Dorsolateral prefrontal cortex (tissue), 122 donors: ENCODE measurements at places on chromosomes 16 and 17.

DNA sequence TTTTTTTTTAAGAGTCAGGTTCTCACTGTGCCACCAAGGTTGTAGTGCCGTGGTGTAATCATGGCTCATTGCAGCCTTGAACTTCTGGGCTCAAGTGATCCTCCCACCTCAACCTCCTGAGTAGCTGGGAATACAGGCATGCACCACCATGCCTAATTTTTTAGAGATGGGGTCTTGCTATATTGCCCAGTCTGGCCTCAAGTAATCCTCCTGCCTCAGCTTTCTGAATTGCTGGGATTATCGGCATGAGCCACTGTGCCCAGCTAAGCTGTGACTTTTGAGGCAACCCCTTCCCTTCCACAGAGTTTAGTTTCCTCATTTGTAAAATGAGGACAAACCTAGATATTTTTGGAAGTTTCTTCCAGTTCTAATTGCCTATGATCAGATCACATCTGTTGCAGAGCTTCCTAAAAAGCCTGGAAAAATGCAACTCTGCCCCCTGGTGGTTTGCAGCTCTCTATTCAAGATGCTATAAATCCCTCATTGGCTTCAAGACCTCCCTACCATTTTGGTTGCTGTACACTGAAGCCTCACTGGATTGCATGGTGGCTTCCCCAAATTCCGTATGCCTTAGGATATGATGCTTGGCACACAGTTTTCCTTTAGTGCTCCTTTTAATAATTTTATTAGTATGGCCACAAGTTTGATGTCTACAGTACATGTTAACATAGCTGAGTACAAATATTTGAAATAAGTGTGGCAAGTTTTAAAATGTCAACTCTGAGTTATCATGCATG, 19.3 kb downstream of the GDE1 start:
- DNase-seq, result peak; percentile 43

DNA sequence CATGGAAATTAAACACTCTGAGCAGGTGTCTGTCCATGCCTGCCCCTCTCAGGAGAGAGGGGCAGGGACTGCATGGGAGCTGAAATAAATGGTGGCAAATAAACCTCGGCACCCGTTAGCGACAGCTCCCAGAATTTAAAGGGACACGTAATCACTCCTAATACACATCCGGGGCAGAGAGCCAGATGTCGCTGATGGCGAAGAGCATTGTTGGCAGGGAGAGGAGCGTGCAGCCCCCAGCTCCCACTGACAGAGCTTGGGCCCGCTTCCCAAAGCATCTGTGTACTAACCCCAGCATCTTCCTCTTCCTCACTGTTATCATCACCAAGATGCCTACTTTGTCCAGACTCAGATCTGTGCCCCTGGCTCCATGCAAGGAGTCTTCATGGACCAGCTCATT, 85.8 kb downstream of the IRX5 start:
- DNase-seq, result no peak

GRCh38 chr16:81560979-81561657, 116.5 kb downstream of the CMIP start:
- no peak for DNase-seq

DNA sequence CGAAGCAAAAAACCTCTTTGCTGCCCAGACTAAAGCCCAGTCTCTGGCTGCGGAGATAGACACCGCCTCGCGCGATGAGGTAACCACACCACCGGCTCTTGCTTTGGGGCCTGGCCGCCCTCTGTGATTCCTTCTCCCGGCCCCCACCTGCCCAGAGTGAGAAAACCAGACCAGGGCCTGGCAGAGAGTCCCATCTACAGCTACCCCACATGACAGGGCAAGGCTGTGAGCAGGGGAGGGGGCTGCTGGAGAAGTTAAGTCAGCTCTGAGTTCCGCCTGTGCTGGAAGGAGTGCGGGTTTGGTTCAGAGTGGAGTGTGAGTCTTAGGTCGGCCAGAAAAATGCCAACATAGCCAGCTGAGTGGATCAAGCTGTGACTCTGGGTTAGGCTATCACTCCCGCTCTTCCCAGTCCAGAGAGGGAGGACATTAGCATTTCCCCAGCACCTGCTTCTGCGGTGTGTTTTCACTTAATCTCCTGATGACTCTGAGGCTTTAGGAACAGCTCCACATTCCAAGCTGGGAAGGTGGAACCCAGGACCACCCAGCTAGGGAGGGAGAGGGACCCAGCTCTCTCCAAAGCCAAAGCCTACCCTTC, 139.0 kb downstream of the RAB11FIP4 start:
- DNase-seq, result no peak

DNA sequence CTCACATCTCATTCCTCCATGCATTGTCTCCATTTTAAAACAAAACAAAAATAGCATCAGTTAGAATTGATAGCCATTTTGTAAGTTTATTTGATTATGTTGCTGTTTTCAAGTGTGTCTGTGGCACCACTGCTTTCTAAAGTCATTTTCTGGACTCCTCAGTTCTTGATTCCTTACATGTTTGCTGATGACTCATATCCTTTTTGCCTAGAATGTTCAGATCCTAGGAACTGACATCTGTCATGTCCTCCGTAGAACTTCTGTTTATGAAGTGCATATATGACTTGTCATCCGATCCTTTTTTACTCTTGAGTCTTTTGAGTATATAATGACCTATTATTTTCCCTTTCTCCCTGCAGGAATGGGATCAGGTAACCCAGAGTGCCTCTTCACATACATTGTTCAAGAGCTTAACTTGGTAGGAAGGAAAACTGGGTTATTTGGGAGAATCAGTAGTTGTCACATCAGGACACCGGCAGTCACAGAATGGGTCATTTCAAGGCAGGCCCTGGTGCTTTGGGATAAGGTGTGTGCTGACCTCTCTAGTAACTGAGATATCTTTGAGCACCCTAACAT, 69.2 kb downstream of the MAP2K4 start:
- DNase-seq, result no peak

- no peak for DNase-seq
These were observed 7.5 kb upstream of the NFATC2IP start for GRCh38 chr16:28943281-28943680.

DNA sequence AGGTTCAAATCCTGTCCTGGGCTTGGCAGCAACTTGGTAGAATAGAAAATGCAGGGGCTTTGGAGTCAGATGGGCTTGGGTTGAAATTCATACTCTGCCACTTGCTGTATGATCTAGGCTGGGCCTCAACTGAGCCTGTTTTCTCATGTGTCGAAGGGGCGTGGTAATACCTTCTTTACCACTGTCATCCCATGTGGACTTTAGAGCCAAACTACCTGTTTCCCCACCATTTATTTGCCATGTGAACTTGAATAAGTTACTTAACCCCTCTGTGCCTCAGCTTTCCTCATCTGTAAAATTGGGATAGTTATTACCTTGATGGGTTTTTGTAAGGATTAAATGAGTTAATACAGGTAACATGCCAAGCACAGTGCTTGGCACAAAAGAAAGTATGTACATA, 106.0 kb downstream of the COPRS start:
- no peak for DNase-seq

GRCh38 chr17:36705874-36706731, 104.7 kb downstream of the MRM1 start:
- no peak for DNase-seq

GRCh38 chr16:5633845-5634440, 536.3 kb upstream of the EEF2KMT start:
- DNase-seq, result no peak

GRCh38 chr16:8967132-8967821, 3.6 kb upstream of the USP7 start:
- no peak for DNase-seq

DNA sequence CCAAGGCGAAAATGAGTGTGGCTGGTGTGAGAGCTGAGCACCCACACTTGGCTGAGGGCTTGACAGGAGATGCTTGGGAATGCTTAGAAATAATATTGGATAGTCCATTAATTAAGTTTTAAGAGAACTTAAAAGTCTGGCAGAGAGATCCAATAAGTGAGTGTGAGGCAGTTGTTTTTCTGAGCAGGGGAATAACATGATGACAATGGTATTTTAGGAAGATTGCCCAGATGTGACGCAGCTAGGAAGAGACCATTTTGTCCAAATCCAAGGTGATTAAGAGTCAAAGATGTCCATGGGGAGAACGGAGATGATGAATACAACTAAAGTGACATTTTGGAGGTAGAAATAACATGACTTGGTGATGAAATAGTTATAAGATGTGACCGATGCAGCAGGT, 102.8 kb upstream of the AXIN2 start:
- no peak for DNase-seq

DNA sequence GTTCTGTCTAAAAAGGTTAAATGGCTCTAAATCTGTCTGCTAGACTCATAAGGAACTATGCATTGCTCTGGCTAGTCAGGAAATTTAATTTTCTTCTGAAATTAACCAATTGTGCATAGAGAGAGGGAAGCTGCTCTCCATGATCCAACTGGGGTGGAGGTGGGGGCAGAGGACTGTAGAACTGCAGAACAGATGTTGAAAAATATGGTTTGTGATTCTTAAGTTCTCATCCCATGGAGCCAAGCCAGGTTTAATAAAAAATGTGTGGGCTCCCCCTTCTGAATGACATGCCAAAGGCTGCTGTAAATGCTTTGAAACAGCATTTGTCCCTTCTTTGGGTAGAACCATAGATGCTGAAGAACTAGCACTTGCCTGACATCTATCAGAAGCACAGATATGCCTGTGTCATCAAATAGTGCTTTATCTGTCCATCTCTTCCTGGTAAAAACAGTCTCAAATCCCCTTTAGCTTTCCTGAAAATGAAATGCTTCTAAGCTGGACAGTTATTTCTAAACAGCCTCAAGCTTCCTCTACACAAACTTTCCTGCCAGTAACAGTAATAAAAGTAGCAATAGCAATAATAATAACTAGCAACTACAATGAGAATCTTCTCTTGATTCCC, 221.4 kb downstream of the CDH8 start:
- DNase-seq, result no peak

DNA sequence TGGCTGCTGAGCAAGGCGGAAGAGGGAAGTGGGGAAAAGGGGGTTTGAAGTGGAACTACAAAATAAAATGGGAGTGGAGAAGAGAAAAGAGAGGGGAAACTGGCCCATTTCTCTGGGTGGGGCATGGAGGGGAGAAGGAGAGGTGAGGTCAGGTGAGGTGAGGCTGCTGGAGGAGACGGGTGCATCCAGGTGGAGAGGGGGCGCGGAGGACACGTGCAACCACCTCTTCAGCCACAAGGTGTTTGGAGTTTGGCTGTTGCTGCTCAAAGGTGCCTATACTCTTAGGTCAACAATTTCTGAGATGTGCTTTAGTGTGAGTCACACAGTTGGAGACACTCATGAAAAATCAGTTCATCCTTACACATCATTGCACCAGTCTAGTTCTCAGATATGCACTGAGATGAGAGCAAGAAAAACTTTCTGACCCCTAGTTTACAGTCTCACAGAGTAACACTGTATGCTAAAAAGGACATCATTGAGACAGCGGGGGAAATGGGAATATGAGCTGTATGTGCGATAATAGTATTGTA, 4.8 kb downstream of the SLC6A4 start:
- DNase-seq, result no peak

GRCh38 chr17:39352511-39352910, 48.9 kb downstream of the FBXL20 start:
- DNase-seq, result no peak
